NCI-H187 (cell line): ENCODE measurements at places on chromosomes 2 and 18.

GRCh38 chr2:145123606-145124005, 603.7 kb upstream of the ZEB2 start:
- DNase-seq = no peak

DNA sequence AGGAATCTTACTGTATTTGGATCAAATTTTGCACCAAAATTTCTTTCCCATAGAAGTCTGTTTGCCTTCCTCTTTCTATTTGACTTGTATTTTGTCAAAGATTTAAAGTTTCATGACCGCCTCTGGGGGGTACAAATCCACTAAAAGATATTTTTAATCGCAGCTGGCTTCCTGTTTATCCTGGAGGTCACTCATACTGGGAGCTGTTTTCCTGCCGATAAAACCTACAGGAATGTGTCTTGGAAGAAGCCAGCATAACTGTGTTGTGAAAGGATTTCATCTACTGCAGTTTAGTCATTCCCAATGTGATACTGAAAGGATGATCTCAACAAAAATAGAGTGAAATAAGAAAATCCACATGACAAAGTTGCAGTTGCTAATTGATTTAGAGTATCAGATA, 184.0 kb downstream of the RIT2 start:
- no peak for DNase-seq

GRCh38 chr2:29765721-29766120, 155.7 kb downstream of the ALK start:
- DNase-seq = no peak

DNA sequence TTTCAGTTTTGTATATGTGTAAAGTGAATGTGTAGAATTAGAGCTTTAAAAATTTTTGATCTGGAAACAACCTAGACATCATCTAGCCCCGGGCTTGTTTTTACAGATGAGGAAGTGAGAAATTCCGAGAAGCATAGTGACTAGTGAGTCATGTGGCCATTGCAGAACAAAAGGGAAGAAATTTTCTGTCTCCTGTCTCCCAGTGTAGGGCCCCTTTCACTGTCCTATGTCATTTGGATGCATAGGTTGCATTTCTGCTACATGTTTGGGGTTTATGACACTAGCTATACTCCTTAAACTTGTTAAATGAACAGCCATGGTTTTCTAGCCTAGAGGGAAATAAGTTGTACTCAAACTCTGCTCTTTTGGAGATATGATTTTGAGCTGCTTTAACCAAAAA, 84.6 kb downstream of the PLCL1 start:
- no peak for DNase-seq

DNA sequence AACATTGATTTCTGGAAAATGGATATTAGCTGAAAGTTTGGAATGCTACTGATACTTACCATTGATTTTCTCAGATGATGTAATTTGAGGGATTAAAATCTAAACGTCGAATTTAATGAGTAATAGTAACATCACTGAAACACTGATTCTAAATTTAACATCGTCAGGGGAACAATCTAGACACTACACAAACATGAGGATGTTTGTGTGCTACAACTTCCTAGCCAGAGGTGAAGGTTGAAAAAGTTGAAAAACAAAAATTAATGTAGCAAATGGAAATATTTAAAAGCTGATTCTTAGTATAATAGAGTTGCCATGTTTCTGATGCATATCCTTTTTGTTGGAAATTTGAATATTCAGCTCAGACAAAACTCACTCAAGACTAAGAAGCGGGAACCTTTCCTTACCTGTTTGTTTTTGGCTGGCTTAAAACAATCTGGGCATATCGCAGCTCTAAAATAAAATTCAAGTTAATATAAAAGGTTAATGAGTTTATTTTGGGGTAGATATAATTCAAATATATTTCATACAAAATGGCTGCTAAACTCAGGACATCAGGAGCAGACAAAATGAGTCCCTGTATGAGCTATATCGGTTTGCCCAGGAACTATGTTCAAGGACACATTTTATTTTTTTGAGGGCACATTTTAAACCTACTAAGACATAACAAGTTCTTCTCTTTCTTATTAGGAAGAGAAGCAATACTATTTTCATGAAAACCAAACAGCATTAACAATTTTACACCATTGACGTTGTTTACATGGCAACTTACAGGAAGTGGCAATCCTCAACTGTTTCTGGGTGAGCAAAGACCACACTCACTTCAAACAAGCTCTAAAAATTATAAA, 52.6 kb upstream of the PEX13 start:
- DNase-seq = no peak

DNA sequence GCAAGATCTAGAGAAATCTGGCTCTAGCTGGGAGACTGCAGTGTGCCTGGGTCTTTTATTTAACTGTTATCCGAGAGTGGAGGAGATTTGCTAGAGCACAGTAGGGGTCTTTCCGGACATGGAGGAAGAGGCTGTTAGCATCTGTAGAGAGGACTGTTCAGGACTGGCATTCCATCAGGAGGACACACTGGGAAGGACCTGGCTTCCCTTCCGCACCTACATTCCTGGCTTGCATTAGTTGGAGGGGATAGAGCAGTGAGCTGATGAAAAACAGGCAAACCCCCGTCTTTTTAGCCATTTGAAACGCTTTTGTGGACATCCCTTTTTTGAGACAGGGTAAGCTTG, 874 bp upstream of the PIEZO2 start:
- no peak for DNase-seq

GRCh38 chr18:37422116-37422515, 143.5 kb downstream of the CELF4 start:
- no peak for DNase-seq

DNA sequence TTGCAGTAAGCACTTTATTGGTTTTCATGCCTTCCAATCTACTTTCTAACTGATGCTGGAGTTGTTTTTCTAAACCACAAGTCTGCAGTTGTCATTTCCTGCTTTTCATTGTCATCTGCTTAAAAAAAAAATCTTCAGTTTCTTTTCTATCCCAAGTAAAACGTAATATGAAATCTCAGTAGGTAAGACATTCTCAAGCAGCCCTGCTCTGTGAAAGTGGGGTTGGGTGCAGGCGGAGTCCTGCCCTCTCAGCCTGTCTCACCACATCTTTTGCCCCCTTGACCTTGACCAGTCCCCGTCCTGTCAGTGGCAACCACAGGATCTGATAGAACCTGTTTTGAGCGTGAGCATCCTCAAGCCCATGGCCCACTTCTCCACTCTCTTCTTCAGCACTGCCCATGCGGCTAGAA, 80.0 kb upstream of the CPO start:
- DNase-seq = no peak
